ENCODE measurements at places on chromosomes 12 and 14. TPM values are rescaled to one million over a fixed set of nuclear protein-coding genes. Genes with fewer than 3 reads are reported as not detected.

Gene CELA1
- total RNA-seq, result not detected

Gene TMEM229B
- total RNA-seq, result 0.20 TPM

- no peak for DNase-seq
Measured at GRCh38 chr12:15534322-15534721, 212.0 kb downstream of the PTPRO start.

- no peak for DNase-seq
Measured at GRCh38 chr12:81570234-81570633, 188.9 kb downstream of the PPFIA2 start.

DNA sequence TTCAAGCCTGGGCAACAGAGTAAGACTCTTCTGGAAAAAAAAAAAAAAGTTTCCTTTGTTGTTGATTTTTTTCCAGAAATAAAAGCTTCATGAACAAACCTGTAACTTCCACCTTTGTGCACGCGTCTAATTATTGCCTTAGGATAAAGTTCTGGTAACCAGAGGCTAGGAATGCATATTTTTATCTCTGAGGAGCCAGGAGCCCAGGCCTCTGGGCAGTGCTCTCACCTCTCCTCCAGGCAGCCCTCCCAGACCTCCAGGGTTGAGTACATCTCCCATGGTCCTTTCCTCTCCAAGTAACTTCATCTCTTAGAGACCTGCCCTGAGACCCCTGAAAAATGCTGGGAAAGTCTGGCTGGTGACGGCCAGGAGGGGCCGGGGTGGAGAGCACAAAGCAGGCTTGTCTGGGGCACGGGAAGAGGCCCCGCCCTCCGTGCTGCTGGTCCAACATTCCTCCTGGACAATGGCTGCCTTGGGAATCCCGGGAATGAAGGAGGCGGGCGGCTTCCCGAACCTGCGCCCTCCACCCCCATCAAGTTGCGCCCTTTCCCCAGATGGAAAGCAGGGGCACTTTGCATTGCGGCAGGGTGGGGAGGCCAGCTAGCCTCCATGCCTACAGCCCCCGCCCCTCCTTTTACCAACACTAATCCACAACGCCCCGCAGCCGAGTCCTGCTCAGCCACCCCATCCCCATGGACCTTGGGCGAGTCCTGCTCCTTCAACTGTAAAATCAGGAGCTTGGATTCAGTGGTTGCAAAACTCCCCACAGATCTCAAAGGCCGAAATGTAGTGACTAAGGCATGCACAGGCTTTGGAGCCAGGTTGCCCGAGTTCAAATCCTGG lies 7.3 kb upstream of the FIGNL2 start:
- DNase-seq, result no peak

- DNase-seq, result peak; percentile 88
Measured at GRCh38 chr12:76455582-76456345, 103.8 kb downstream of the OSBPL8 start.

- no peak for DNase-seq
Measured at GRCh38 chr14:89600029-89600428, 183.0 kb upstream of the FOXN3 start.

Gene KRT2
- not detected for total RNA-seq

Gene SDR9C7
- total RNA-seq, result not detected

GRCh38 chr14:78197051-78197450 lies 26.9 kb downstream of the NRXN3 start:
- no peak for DNase-seq

DNA sequence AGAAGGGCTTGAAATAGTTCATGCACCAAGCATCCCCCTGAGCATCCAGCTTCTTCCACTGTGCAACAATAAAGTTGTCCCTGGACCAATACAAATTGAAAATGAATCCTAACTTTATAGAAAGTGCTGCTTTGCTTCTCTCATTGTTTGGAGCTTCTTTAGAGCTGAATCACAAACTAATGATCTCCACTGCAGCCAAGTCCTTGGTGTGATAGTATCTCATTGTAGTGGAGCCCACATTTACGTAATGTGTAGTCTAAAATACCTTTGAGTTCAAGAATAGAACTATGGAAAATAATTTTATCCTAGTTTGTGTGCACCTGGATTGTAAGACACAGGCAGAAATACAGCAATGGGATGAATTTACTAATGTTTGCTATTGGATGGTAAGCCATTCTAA lies 319.9 kb downstream of the EGLN3 start:
- DNase-seq, result no peak

Gene CCDC177
- total RNA-seq, result not detected

DNA sequence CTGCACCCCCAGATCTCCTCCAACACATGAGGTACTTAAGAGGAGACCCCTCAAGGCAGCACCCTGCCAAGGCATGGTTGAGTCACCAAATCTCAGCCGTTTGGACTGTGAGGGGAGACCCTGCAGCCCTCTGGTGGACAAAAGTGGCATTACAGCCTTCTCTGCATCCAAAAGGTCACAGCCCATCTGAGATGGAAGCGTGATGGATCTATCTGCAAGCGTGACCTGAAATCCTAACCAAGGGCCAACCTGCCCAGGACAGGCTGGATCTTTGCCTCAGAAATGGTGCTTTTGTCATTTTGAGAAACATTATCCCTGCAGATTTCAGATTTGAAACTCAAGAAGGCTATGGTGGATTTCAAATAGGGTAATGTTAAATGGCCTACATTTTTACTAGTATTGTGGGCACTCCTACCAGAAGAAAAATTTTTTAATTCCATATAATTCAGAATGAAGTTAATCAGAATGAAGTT lies 23.7 kb upstream of the DHRS4 start:
- DNase-seq, result peak; percentile 69

GRCh38 chr14:106872611-106873446 lies 1346.4 kb downstream of the TMEM121 start:
- peak; percentile 86 for DNase-seq

Measured in NCI-H460 (cell line).